ENCODE measurements at places on chromosomes 7 and 10.

DNA sequence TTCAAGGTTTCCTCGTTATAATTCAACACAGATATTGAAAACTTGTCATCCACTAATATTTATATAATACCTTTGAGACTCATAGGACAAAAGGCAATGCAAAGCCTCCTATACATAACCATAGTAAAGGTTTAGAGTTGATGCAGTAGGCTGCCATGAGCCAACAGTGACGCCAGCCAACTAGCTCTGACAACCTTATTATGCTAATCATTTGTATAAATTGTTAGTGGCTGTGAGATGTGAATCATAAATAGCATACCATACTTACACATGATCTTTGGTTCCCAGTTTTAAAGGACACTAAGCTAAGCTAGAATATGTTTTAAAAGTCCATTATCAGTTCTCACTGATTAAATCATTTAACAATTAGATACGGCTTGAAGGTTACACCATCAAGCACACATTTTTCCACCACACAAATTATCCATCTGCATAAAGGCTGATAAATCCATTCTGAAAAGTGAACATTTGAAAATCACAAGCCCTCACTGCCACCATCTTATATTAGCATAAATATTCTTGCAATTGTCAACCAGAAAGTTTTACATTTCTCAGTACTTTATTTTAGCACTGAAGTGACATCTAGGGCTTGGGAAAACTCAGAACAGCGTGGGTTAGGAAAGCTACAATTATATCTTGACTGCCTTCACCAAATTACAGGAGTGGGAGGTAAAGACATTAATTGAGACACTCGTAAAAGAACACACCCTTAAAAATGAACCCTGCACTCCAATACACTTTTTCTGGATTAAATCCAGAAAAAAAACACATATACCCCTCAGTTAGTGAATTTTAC is 30.7 kb downstream of the COA1 start:
- DNase-seq, result no peak

- no peak for DNase-seq
These were observed 65.1 kb downstream of the MGMT start for GRCh38 chr10:129531969-129532660.

DNA sequence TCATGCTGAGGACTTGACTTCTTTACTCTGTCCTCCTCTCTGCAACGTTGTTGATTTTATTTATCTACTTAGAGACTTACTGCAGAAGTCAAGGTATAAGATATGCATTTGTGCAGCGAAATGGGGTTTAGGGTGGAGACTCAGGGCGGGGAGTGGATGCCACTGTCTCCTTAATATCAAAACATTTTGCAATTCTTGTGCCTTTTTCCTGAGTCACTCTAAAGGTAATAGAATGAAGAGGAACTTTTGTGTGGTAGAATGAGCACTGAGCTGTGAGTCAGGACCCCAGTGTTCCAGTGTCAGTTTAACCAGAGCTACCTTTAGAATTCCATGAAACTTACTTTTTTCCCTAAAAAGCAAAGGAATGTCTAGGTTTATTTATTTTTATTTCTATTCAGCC is 78.2 kb downstream of the VTI1A start:
- no peak for DNase-seq

- no peak for DNase-seq
These were observed 18.8 kb downstream of the TNKS2 start for GRCh38 chr10:91816981-91817380.

- DNase-seq, result no peak
These were observed at the start of gene RPA3 for GRCh38 chr7:7718492-7718891. RPA3 (minus strand) TSS chr7:7718607; CDS start chr7:7640418, 78,189 bp downstream.

- DNase-seq, result no peak
These were observed 69.7 kb downstream of the PRSS58 start for GRCh38 chr7:142188154-142188553.

- no peak for DNase-seq
These were observed 47.2 kb downstream of the GSAP start for GRCh38 chr7:77368974-77369373.

DNA sequence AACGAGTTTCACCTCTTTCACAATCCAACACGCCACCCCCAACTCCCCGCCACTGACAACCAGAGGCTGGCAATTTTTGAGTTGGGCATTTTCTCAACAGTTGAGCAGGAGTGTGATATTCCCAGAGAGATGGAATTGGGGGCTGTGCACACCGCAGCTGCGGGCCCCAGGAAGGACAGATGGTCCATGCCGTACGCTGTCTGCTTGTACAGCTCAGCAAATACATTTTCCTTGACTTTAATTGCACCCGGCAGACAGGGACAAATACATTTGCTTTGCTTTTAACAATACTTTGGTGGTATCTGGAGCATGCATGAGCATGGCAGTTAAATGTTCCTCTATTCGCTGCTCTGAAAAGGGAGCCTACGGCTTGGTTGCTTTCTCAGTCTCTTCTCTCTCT is 354.2 kb upstream of the DPP6 start:
- DNase-seq, result no peak

- DNase-seq, result no peak
These were observed 6.7 kb downstream of the KIAA1217 start for GRCh38 chr10:24215603-24216002.

DNA sequence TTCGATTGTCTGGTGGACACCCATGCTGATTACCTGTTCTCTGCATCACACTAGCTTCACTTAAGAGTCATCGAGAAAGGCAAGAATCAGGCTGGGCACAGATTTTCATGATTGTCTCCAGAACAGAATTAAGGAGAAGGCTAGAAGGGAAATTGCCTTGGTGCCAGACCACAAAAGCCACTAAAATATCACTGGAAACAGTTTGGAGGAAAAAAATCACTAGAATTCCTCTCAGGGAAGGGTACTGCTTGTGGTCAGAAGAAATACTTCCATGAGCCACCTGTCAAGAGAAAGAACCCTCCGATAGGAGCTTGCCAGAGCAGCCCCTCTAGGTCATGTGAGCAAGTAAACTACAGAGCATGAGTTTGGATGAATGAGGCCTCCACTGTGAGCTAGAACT is 269.3 kb upstream of the TEX47 start:
- no peak for DNase-seq

- DNase-seq, result no peak
These were observed 6.4 kb upstream of the NT5C2 start for GRCh38 chr10:103199488-103199887.

DNA sequence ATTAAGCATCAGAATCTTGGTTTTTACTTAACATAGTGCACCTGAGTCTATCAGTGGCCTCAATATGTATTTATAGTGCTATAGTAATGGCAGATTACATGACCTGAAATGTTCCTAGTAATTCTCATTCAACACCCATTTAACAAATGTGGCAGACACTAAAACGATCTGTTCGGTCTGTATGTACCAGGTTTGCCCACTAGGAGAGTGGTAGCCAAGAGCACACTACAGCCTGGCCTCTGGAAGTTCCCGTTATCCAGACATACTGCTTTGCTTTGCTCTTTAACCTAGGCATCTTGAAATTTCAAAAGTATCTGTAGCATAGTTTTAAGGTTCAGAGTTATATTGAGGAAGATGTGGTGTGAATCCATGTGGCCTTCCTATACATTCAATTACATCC is 395.7 kb upstream of the NRG3 start:
- DNase-seq, result no peak

- DNase-seq, result no peak
These were observed 70.7 kb downstream of the ZNF92 start for GRCh38 chr7:65444205-65444842.

Measured in stimulated activated CD4-positive, alpha-beta T cell treated with anti-CD3 and anti-CD28 coated beads, Interleukin-4, amount 100 ng/mL, for 24 hours (primary cell).